SHP77 treated with DMSO at 0.1 percent for 48 hours (cell line): ENCODE measurements at places on chromosomes 2 and 18.
A peak's percentile ranks its signal among the peaks of the same experiment; 100 is the strongest.

DNA sequence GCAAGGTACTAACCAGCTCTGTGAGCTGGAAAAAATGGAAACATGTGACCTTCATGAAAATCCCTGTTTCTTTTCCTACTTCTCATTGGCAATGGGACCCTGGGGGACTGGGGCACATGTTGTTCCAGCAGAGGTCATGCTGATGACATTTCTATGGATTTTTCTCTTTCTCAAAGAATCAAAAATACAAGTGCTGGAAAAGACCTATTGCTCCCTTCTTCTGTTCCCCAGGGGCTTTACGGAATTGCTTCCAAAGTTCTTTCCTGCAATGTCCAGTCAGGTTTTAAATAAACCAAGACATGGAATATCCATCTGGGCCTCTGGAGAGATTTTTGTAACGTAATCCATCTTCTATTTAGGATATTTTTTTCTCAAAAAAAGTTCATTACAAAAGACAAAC is 1006.1 kb upstream of the CELF4 start:
- no peak for DNase-seq

DNA sequence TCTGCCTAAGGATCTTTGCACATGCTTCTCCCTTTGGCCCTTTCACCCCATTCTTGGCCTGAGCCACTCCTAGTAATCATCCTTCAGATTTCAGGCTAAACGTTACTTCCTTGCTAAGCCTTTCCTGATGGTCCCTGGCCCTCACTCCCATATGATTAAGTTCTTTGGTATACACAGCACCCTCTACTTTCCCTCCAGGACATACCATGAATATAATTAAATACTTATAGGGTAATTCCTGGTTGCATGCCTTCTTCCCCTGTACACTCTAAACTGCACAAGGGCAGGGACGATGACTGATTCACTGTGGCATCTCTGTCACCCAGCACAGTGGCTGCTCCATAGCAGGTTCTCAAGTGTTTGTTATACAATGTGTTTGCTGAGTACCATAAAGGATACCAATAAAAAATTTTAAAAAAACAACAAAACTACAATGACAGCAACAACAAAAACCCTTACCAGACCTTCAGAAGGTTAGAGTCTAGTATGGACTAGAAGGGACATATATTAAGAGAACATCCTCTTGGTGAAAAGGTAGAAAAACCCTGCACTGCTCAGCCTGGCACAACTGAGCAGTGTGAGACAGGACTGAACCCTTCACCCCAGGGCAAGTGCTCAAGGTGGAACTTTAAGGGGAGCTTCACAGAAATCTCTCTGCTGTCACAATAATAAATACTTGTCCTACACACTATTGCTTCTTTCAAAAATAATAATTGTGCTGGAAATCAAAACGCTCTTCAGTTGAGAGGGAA is 76.2 kb downstream of the AAK1 start:
- DNase-seq: no peak

- DNase-seq: no peak
Observed at GRCh38 chr2:186379052-186379451, 107.0 kb upstream of the ZC3H15 start.

DNA sequence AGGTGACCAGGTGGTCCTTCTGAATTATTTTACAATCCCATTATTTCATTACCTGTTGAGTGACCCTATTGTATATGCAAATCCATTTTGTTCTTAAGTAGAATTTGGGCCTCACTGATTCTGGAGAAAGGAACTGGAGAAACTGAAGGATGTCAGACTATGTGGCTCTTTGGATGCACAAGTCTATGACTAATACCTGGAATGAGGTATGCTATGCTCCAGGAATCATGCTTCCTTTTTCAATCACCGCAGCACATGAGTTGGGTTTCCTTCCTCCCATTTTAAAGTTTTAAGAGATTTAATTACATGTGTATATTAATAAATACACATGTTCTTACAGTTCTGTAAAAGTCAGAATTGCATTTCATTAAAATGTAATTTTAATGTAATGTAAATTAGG is 253.9 kb upstream of the VWC2L start:
- no peak for DNase-seq

DNA sequence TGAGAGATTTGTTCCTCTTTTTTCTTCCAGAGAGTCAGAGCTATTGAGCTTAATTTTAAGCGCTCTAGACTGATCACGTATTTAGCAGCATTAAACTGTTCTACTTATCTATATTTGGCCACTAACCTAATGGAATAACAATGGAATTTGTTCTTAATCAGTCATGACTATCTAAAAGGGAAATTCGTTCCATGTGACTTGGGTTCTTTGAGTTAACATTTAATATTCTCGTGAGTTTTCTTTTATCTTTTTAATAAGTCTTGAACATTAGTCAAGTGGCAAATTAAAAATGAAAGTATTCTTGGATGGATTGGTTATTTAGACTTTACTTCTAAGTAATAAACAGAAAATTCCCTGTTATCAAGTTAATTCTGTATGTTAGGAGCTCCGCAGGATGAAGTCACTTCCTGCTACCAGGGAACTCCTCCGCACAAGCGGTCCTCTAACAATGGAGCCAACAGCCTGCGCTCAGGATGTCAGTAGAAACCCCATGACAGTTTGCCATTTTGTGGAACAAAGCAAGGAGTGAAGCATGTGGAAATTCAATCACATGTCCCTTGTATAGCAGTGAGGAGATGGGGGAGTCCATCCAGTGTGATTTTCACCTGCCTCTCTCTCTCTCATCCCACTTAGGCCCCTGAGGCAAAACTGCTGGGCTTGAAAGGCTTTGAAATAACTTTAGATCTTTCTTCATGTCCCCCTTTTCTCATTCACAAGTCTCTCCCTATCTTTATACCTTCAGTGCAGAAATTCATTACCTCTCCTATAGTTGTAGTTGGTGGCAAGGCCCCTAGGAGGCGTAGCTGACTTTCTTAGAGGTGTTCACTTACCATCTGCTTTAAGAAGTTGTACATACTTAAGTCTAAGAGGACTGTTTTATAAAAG is 138.1 kb downstream of the WDR7 start:
- no peak for DNase-seq

GRCh38 chr2:68931799-68932198 is 20.9 kb downstream of the GKN2 start:
- no peak for DNase-seq

GRCh38 chr18:23165271-23166068 is 30.2 kb downstream of the CABLES1 start:
- no peak for DNase-seq

- DNase-seq: no peak
Observed at GRCh38 chr2:35989040-35989439, 366.5 kb upstream of the CRIM1 start.

DNA sequence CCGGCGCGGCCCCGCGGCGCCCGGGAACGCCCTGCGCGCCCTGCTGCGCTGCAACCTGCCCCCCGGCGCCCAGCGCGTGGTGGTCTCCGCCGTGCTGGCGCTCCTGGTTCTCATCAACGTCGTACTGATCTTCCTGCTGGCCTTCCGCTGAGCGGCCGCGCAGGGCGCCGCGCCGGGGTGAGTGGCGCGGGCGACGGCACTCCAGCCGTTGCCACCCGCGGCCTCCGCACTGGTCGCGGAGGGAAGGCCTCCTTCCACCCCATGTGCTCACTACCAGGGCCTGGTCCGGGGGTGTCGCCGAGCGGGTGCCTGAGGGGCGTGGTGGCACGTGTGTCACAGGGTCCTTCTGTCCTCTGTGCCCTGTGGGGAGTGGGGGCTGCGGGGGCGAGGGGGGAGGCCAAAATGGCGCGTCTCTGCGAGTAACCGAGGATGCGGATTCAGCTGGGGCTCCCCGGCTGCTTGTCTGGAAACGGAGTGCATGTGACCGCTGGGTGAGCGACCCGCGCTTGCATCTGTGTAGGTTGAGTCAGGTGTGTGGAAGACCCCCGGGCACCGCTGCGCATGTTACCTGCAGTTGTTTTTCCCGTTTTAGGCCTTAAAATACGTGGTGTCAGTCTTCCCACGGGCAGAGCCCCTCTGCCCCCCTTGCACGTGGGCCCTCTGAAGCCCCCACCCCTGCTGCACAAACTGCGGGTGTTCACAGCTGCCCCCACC is 58.0 kb downstream of the FAM168B start:
- DNase-seq: no peak

GRCh38 chr2:138497294-138497693 is 4.3 kb upstream of the SPOPL start:
- DNase-seq: no peak

DNA sequence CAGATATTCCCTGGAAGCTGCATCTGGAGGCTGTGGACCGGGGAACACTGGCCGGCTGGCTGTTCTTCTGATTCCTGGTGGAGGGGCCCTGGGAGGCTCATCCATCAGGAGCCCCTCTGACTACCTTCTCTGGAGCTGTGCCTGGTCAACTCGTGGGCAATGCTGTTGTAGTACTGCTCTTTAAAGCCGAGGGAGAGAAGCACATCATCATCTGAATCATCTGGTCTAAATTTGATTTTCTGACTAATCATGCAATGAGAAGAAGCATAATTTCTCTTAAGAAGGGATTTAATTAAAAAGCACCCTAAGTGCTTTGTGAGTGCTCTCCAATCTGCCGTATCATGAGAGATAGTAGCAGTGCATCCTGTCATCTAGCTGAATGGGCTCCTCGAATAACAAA is 229.5 kb downstream of the FHOD3 start:
- DNase-seq: no peak

DNA sequence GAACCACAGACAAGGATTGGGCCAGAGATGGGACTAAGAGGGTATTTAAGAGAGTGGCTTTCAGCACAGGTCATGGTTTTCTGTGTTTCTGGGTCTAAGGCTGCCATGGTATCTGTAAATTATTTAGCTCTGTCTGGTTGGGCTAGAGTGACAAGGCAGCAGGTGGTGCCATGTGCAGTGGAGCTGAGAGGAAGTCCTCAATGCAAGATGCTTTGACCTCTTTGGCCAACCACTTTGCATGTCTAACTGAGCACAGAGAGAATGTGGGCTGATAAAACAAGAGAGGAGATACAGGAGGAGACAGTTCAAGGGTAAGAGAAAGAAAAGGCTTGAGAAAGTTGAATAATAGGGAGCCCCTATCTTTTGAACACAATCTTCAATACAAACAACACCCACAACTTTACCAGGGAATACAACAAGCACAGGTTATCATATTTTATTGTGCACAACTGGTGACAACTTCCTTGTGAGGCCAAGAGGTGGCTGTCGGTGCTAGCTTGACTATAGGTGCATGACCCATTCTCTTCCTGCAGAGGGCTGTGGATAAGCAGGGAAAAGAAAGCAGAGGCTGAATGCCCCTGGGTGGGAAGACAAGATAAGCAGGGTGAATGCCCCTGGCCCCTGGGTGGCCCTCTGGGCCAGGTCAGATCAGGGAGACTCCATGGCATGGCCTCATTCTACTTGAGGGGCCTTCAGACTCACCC is 12.3 kb downstream of the FLACC1 start:
- DNase-seq: no peak

DNA sequence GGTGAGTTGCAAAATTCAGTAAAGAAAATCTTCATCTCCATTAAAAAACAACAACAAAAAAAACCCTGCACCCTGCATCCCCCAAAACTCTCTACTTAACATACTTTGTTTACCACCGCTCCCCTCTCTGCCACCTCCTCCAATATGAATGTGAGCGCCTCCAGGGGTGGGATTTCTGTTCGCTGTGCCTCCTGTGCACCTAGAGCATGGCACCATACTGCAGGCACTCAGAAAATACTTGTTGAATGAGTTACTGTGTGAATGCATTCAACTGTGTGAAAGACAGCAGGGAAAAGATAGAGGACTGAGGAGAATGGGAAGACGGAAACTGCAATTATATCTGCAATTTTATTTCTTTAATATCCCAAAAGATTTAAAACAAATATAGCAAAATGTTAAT is 4.5 kb downstream of the CEBPZ start:
- no peak for DNase-seq

- no peak for DNase-seq
Observed at GRCh38 chr18:5964596-5964995, 69.3 kb upstream of the TMEM200C start.

DNA sequence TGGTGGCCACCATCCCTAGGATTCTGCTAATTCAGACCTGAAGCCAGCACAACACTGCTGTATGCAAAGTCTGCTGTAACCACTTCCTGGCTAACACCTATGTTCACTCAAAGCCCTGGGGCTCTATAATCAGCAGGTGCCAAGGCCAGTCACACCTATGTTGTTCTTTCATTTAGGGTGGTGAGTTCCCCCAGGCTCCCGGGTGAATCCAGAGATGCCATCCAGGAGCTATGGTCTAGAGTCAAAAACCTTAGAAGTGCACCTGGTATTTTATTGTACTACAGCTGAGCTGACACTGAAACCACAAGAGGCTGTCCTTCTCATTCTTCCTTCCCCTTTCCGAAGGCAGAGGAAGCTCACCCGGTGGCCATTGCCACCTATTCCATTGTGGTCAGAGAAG is 46.2 kb upstream of the CCDC141 start:
- no peak for DNase-seq

DNA sequence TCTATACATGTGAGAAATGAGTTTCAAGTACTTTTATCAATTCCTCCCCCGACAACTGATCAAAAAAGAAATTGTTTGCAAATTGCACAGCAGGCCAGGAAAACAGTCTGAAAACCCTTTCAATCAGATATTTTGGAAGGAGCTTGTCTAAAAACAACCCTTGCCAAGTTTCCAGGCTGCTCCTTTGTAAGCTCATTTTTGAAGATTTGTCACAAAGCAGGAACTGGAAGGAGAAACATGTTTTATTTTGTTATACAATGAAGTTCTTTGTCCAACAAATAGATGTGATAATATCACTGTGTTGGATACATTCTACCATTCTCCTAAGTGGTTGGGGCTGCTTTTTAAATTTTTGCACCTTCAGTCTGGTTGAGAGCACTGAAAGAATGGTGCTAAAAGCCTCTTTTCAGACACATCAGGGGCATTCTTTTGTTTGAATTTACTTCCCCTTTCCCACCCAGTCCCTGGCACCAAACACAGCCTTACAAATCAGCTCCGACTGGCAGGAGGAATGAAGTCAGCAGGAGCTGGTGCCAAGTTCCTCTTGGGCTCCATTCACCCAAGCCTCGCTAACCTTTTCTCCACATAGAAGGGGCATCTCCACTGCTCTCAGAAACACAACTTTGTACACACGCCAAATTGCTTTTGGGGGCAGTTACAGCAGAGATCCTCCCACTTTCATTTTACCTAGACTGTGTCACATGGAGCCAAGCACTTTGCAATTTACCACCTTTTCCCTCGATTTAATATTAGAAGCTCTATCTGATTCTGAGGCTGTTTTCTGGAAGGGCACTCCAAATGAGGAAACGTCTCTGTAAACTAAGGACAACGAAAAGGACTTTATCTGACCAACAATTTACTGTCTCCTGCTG is 88.0 kb downstream of the C1D start:
- DNase-seq: no peak

- peak; percentile 57 for DNase-seq
Observed at GRCh38 chr2:126507425-126507911, 148.5 kb upstream of the GYPC start.
